ENCODE measurements at places on chromosomes 1 and 21. TPM values are rescaled to one million over a fixed set of nuclear protein-coding genes. Genes with fewer than 3 reads are reported as not detected.

The TRIM63 gene
- total RNA-seq = not detected

The FOXD3 gene
- not detected for total RNA-seq

The ARTN gene
- total RNA-seq = under 0.01 TPM

The SH2D1B gene
- not detected for total RNA-seq

The COL8A2 gene
- total RNA-seq = 3.0 TPM

The TINAGL1 gene
- 2.4 TPM for total RNA-seq

The ENAH gene
- total RNA-seq = 97.4 TPM

The C1orf21 gene
- 26.7 TPM for total RNA-seq
